ENCODE measurements at places on chromosomes 13 and 19. TPM values are rescaled to one million over a fixed set of nuclear protein-coding genes. Genes with fewer than 3 reads are reported as not detected.

CYP4F8 gene
- not detected for total RNA-seq

GRCh38 chr13:104011505-104012241 lies 945.5 kb upstream of the SLC10A2 start:
- no peak overlapping the region for H3K27ac ChIP-seq
- no peaks in the 10 kb centered on the region for H3K27me3 ChIP-seq
- no peaks in the 10 kb centered on the region for H3K4me1 ChIP-seq

- no peak overlapping the region for H3K4me3 ChIP-seq
- no peaks in the 10 kb centered on the region for H3K36me3 ChIP-seq
- H3K27ac ChIP-seq = no peak overlapping the region
Measured at GRCh38 chr13:39341251-39341650, 261.7 kb downstream of the LHFPL6 start.

F7 gene
- total RNA-seq = 0.54 TPM

DNA sequence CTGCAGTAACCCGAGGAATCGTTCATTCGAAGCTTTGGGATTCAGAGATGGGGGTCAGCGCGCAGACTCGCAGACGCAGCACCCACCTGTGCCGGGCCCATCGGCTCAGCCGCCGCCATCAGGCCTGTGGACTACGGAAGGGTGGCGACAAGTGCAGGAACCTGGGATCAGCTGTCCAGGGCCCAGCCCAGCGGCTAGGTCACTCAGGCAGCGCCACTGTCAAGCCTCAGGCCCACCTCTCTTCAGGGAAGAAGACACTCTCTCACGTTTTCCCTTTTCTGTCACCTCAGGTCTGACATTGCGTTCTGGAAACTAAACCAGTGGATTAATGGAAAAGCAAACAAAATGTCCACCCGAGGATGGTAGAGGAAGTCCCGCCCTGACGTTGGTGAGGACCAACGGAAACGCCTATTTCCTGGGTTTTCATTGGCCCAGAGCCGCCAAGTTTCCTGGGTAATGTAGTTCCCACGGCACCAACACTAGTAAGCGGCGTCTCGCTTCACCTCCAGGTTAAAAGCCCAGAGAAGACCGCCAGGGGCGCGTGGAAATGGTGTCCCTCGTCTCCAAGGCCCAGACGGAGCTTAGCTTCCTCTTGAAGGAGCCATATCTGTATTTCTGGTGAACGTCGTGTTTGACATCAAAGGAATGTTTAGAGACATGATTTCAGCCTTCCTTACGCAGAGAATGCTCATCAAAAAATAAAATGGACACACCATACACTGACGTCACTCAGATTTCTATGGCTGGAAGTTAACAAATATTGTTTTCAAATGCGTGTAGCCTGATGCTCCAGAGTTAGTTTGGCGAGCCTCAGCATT lies at the start of gene ZNF772:
TSS of gene ZNF772 (minus strand) at position 376 of the 818 bp plus-strand sequence. CDS start at position 119, 257 bp downstream.
- peaks cover 41% of the 10 kb centered on the region for H3K36me3 ChIP-seq
- H3K27ac ChIP-seq = peak within 1 kb of the TSS; percentile 85
- no peaks in the 10 kb centered on the region for H3K4me1 ChIP-seq

DNA sequence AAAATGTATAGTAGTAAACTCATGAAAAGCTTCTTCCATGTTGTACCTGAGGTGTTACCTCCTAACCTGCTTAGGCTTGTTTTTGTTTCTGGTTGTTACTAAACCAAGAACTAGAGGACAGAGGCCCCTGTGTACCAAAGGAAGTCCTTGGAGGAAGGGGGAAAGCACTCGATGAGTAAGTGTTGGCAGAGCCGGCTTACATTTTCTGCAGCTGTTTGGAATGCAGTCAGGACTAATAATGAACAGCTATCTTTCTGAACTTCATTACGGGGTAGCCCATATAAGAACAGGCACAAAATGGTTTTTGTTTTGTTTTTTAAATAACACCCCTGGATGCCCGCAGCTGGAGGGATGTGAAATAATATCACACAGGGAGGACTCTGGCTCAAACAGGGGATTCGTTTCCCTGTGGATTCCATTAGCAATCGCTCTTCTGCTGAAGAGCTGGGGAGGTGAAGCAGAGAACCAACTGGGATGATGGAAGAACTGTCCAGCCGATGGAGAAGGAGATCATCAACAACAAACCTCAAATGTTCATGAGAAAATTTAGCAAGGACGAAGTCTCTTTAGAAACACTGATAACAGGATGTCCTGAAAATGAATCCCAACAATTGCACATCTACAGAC lies 214.2 kb upstream of the MAB21L1 start:
- H3K36me3 ChIP-seq = no peaks in the 10 kb centered on the region
- H3K4me3 ChIP-seq = no peak overlapping the region
- H3K27ac ChIP-seq = no peak overlapping the region
- H3K4me1 ChIP-seq = no peaks in the 10 kb centered on the region

SBSN gene
- total RNA-seq = not detected

DNA sequence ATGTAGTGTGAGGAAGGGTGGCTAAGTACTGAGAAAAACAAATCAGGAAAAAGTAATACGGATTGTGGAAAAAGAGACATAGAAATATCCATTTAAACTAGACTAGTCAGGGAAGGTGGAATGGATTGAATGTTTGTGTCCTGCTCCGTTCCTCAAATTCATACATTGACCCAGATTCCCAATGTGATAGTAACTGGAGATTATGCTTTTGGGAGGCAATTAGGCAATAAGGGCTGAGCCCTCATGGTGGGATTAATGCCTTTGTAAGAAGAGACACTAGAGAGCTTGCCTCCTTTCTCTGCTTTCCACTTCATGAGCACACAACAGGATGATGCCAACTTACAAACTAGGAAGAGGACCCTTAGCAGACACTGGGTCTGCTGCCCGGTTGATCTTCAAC lies 765.2 kb upstream of the GPC6 start:
- ATAC-seq = no peak
- H3K27me3 ChIP-seq = no peaks in the 10 kb centered on the region
- no peak overlapping the region for H3K27ac ChIP-seq
- no peak overlapping the region for H3K4me3 ChIP-seq
- H3K36me3 ChIP-seq = no peaks in the 10 kb centered on the region
- no peaks in the 10 kb centered on the region for H3K4me1 ChIP-seq

GRCh38 chr13:46587807-46588418 lies 34.9 kb downstream of the LRCH1 start:
- H3K4me1 ChIP-seq = peaks cover 84% of the 10 kb centered on the region
- ATAC-seq = no peak
- no peak overlapping the region for H3K27ac ChIP-seq
- H3K36me3 ChIP-seq = no peaks in the 10 kb centered on the region

LSR gene
- total RNA-seq = 6.6 TPM

DNA sequence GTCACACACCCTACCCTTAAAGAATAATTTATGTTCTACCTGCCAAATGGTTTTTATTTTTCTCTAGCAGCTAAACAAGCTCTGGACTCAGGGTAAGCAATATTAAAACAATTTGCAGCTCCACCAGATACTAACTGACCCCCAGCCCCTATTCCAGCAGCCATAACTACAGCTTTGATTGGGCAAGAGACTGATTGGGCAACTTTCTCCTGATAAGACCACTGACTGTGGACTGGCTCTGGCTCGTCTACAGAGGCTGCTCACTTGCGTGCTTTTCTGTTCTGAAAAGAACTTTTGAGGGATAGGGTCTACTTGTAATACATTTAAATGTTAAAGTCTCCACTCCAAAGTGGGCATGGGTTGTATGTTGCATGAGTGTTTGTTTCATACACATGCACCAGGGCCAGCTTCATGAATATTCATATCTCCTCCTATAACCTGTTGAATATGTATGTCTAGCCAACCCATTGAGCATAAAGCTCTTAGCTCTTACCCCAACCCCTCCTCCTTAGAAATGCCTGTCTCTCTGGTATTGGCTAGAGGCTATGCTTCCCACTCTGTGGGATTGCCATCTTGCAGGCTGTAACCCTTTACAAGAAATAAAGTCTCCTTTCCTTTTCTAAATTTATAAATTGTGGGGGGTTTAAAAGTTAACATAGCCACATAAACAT lies 19.9 kb downstream of the OR7A5 start:
- no peaks in the 10 kb centered on the region for H3K36me3 ChIP-seq
- H3K4me3 ChIP-seq = no peak overlapping the region
- no peak for ATAC-seq
- H3K27ac ChIP-seq = no peak overlapping the region

GRCh38 chr19:11061952-11062351 lies 27.3 kb upstream of the LDLR start:
- H3K4me3 ChIP-seq = no peak overlapping the region
- no peak overlapping the region for H3K27ac ChIP-seq
- peak; percentile 29 for ATAC-seq
- H3K36me3 ChIP-seq = peaks cover 63% of the 10 kb centered on the region
- no peaks in the 10 kb centered on the region for H3K4me1 ChIP-seq

GRCh38 chr13:46639033-46639981 lies 86.3 kb downstream of the LRCH1 start:
- peaks cover 30% of the 10 kb centered on the region for H3K4me1 ChIP-seq
- no peak for ATAC-seq
- H3K4me3 ChIP-seq = no peak overlapping the region
- no peaks in the 10 kb centered on the region for H3K36me3 ChIP-seq
- H3K27me3 ChIP-seq = no peaks in the 10 kb centered on the region

ZNF284 gene
- 2.0 TPM for total RNA-seq

DNA sequence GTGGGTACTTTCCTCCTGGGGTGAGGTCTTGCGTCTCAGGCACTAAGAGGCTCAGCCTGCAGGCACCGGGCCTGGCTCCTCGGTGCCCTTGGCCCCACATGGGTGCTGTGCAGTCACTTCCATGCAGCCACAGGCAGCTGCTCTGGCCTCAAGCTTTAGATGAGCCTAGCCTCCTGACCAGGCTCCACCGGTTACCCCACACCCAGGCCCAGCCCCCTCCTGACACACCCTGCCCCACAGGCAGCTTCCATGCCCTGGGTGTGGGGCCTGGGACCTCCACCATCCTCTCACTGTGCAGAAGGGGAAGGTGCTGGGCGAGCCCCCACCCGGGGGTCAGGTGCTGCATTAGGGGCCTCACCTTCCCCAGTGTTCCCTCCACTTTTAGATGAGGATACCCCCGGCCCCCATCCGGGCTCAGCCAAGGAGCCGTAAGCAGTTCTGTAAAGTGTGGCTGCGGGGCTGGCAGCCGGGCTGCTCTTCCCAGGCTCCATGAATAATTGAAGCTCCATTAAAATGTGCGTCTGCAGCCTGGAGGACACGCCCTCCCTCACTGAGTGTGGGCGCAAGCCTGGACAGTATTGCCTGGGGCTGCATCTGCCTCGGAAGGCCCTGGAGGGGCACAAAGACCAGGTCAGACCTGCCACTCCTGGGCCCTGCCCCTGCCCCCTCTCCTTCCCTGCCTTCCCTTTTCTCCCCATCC lies 72.5 kb upstream of the KCTD15 start:
- H3K27me3 ChIP-seq = peaks cover 56% of the 10 kb centered on the region
- no peak overlapping the region for H3K27ac ChIP-seq
- ATAC-seq = no peak
- no peaks in the 10 kb centered on the region for H3K4me1 ChIP-seq

DAPK3 gene
- 231 TPM for total RNA-seq

- H3K4me3 ChIP-seq = no peak overlapping the region
- no peak overlapping the region for H3K27ac ChIP-seq
- H3K27me3 ChIP-seq = no peaks in the 10 kb centered on the region
- ATAC-seq = no peak
Measured at GRCh38 chr13:27147530-27148170, 24.0 kb downstream of the USP12 start.

- no peak overlapping the region for H3K4me3 ChIP-seq
- H3K4me1 ChIP-seq = no peaks in the 10 kb centered on the region
- no peak for ATAC-seq
- H3K27ac ChIP-seq = peak overlapping the region; percentile 6
Measured at GRCh38 chr13:99258946-99259345, 767 bp upstream of the GPR18 start.

DNA sequence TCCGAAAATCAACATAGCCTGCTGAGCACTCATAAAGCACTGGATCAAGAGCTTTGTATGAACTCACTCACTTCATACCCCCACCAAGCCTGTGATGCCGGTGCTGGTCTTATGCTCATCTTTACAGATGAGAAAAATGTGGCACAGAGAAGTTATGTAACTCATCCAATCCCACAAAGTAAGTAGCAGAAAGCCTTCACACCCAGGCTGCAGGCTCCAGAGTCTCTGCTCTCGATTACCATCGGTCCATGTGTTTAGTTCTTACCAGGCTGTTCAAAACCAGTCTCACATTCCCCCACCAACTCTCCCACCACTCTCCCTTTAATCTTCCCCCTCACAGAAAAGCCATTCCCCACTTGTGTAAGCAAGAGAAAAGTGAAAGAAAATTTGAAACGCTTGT lies 276.0 kb downstream of the DNAJC15 start:
- ATAC-seq = no peak
- H3K4me3 ChIP-seq = no peak overlapping the region
- no peak overlapping the region for H3K27ac ChIP-seq
- no peaks in the 10 kb centered on the region for H3K4me1 ChIP-seq
- peaks cover 4% of the 10 kb centered on the region for H3K36me3 ChIP-seq

CDX2 gene
- not detected for total RNA-seq

- no peak overlapping the region for H3K27ac ChIP-seq
- no peaks in the 10 kb centered on the region for H3K4me1 ChIP-seq
- H3K4me3 ChIP-seq = no peak overlapping the region
- H3K27me3 ChIP-seq = no peaks in the 10 kb centered on the region
- H3K36me3 ChIP-seq = no peaks in the 10 kb centered on the region
- ATAC-seq = no peak
Measured at GRCh38 chr19:32146664-32147063, 198.7 kb upstream of the ZNF507 start.

RNF225 gene
- 1.5 TPM for total RNA-seq

GRCh38 chr19:30488191-30488590 lies 116.0 kb downstream of the ZNF536 start:
- no peak overlapping the region for H3K27ac ChIP-seq
- peaks cover 47% of the 10 kb centered on the region for H3K27me3 ChIP-seq
- H3K36me3 ChIP-seq = no peaks in the 10 kb centered on the region
- no peak for ATAC-seq

GRCh38 chr13:111914241-111915103 lies 152.5 kb upstream of the SOX1 start:
- H3K4me1 ChIP-seq = no peaks in the 10 kb centered on the region
- H3K27ac ChIP-seq = no peak overlapping the region
- H3K27me3 ChIP-seq = peaks cover 29% of the 10 kb centered on the region
- ATAC-seq = no peak
- H3K4me3 ChIP-seq = no peak overlapping the region

DNA sequence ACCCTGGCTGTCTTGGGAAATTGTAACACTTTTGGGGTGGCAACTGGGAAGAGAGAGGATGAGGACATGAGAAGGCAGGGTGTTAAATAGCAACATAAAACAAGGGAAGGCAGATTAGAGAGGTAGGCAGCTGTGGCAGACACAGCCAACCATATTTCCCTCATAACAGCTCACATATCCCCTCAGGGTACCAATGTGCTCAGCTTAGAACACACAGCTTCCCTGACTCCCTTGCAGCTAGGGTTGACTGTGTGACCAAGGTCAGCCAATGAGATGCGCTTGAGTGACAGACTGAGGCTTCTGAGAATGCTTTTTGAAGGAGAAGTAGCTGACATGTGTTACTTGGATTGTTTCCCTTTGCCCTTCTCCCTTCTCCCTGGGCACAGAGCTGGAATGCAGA lies 28.8 kb upstream of the SPATA13 start:
- H3K4me1 ChIP-seq = no peaks in the 10 kb centered on the region
- H3K36me3 ChIP-seq = no peaks in the 10 kb centered on the region
- H3K4me3 ChIP-seq = no peak overlapping the region
- no peak for ATAC-seq
- H3K27me3 ChIP-seq = peaks cover 13% of the 10 kb centered on the region

GRCh38 chr19:11658970-11659369 lies 61.7 kb downstream of the ZNF627 start:
- no peak overlapping the region for H3K27ac ChIP-seq
- no peak for ATAC-seq

Data from gastroesophageal sphincter (tissue), 4 donors.